ENCODE measurements at places on chromosomes 7 and 10.

DNA sequence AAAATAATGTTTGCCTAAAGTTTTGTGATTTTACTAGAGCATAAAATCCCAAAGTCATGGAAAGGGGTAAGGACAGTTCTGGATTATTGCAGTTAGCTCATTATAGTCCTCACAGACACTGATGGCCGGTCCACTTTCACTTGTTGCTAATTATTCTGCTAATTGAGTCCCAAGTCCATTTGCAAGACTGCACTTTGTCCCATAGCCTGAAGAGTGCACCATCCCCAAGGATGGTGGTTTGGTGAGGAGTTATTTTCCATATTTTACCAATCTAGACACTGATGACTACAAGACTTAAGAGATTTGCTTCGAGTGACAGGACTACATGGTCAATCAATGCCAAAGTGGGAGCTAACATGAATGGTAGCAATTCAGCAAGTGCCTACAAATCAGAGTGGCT, 181.8 kb upstream of the CACNA2D1 start:
- DNase-seq: no peak

DNA sequence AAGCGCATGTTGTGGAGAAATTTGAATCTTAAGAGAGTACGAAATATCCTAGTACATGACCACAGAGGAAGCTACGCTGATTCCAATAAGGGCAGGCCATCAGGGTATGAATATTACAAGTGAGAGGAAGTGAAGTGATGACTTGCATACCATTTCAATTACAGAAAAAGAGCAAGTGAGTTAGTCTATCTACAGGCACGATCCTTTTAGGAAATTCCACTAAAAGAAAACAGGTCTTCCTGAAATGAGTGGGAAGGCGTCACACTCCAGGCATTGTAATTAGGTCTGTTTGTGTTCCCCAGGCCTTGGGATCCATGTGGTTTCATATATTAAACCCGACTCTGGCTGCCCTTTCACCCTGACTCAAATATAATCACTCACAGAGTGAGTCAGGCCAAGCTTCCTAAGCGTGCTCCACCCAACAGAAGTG, 152.5 kb downstream of the SEMA3A start:
- DNase-seq: no peak

DNA sequence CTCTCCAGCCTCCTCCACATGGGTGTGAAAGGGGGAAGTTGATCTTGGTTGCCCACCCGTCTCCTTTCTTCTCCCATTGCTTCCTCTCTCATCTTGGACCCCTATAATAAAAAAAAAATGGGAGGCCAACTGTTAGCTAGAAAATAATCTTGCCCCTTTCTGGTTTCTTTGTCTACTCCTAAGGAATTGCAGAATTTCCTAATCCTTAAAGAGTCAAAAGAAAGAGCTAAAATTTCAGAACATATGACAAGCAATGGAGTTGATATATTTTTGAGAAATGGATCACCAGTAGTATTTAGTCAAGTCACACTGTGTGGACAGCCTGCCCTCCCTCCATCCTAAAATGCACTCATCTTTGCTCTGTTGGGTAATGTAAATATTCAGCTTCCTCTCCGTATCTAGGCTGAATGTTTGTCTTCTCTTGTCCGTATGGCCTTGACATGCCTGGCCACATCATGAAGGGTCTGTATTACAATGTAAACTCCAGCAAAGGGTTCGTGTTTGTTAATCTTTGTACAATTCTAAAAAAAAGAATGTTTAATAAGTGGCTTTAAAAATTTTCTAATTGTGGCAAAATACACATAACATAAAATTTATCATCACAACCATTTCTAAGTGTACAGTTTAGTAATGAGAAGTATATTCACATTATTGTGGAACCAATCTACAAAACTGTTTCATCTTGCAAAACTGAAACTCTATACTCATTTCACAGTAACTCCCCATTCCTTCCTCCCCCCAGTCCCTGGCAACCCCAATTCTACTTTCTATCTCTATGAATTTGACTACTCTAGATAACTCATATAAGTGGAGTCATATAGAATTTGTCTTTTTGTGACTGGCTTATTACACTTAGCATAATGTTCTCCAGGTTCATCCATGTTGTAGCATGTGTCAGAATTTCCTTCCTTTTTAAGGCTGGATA, 71.5 kb downstream of the ZNF92 start:
- DNase-seq: no peak

DNA sequence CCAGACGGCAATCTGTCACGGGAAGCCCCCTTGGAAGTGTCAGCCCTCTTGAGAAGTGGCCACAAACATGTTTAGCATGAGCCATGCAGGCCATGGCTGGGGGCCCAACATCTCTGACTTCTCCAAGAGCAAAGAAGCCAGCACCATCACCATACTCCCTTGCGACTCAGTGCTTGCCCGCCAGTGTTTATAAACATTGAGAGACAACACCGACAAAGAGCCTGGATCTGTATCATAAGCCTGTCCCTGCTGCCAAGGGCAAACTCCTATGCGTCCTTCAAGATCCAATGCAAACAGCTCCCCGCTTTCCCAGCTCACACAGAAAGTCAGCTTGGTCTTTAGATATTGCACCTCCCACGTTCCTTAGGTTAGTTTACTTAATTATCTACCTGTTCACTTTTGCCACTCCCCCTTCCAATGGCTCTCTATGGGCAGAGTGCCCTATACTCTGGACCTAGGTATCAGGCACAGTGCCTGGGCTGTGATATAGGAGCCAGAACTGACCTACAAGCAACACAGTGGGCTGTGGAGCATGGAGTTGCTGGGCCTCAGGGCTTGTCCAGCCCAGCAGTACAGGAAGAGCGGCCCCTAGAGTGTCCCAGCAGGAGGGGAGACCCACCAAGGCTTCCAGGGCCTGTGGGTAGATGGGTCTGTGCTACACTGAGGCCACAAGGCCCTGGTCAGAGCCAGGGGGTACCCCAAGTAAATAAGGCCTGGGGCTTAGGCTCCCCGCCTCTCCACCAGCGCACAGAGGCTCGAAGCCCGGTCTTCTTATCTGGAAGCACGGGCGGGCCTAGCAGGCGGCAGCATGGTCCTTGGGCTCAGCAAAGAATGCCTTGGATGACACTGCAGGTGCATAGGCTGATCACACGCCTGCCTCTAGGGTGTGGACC, 37.7 kb downstream of the CAMK2B start:
- no peak for DNase-seq

DNA sequence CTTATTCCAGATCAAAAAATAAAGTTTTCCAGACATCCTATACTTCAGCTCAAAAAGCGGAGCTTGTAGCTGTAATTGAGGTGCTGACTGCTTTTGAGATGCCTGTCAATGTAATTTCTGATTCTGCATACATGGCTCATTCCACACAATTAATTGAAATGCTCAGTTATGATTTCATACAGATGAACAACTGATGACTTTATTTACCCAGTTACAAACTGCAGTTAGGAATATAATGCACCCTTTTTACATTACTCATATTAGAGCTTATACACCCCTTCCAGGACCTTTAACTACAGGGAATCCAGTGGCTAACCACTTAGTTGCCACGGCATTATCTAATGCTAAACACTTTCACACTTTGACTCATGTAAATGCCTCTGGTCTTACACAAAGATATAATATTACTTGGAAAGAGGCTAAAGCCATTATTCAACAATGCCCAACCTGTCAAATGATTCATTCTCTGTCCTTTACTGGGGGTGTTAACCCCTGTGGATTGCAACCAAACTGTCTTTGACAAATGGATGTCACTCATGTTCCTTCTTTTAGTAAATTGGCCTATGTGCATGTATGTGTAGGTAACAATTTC, 147.3 kb downstream of the ZNF33B start:
- DNase-seq: no peak

- no peak for DNase-seq
Observed at GRCh38 chr10:12566161-12567115, 217.1 kb downstream of the CAMK1D start.

All from stimulated activated naive CD4-positive, alpha-beta T cell treated with Interleukin-2 at 50 U/mL for 16 hours (primary cell).